Fibroblast of villous mesenchyme (primary cell): ENCODE measurements at places on chromosomes 1 and 21.

GRCh38 chr1:242004751-242005495 is 6.0 kb upstream of the MAP1LC3C start:
- DNase-seq, result no peak

DNA sequence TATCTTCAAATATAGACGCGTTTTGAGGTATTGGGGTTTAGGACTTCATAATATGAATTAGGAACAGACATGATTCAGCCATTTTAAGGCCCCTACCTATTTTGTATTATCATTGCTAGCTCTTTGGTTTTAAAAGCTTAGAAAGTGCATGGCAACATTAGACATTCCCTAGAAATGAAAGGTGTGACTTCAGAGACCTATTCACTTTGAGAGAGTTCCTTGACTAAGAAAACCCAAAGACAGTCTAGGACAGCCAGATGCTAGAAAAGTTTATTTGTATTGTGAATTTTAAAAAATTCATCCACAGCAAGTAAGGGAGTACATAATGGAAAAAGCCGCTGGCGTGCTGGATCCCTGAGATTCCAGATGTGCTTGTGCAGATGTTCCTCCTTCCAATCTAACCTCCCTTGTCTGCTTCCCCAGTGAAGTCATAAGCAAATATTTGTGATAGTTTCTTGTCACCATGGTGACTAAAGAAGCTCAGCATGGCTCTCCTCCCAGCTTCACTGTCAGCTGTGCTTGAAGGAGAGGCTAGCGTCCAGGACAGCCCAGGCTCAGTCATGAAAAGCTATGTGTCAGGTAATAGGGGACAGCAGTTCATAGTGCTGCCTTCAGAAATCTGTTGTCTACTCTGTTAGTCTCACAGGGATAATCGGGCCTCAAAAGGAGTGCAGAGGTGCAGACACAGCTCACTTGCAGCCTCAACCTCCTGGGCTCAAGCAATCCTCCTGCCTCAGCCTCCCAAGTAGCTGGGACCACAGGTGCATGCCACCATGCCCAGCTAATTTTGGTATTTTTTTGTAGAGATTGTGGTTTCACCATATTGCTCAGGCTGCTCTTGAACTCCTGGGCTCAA is 34.8 kb downstream of the KPNA6 start:
- peak; percentile 90 for DNase-seq

DNA sequence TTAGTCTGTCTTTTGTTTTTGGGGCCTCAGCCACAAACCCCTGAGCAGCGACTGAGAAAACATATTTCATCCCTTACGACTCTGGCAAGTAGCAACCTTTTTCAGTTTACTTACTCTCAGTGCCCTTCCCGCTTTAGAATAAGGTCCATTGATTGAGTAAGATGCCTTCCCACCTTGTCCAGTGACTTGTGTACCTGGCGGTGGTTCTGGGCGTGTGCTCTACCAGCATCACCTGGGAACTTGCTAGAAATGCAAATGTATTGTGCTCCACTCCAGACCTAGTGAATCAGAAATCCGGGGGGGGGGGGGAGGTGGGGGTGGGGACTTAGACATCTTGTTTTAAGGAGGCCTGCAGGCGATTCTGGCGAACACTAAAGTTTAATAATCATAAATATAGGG is 72.1 kb downstream of the S1PR1 start:
- DNase-seq, result no peak

GRCh38 chr1:150560576-150561253 is 11.5 kb downstream of the ADAMTSL4 start:
- DNase-seq, result no peak

GRCh38 chr1:235060607-235061470 is 67.8 kb downstream of the TOMM20 start:
- DNase-seq, result no peak

- no peak for DNase-seq
Measured at GRCh38 chr21:15976807-15977206, 247.0 kb downstream of the USP25 start.

DNA sequence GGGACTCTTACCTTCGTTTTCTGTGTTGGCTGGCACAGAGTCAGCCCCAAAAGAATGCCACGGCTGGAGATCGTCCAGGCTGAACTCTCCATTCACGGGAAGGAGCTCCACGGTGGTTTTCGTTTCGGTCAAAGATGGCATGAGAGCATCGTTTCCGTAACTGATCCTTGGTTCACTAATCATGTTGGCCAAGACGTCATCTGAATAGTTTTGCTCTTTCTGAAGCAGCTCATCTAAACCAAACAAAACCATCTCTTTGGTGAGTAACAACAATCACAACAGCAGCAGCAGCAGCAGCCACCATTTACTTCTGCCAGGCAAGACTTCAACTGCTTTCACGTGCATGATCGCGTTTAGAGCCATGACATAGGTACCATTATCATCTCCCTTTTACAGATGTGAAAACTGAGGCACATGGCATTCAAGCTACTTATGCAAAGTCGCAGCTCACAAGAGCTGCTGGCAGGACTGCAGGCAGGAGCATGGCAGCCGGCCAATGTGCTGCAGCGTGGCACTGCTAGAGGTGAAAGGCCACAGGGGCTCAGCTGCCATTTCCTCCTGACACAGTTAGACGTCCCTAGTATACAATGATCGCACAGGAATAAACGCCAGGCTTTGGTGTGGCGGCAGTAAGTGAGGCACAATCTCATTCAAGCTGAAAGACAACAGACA is 177.1 kb downstream of the GABPA start:
- DNase-seq, result no peak

- DNase-seq, result no peak
Measured at GRCh38 chr1:218030846-218031245, 254.2 kb upstream of the RRP15 start.

GRCh38 chr1:109877317-109877771 is 33.3 kb upstream of the CSF1 start:
- peak; percentile 94 for DNase-seq

GRCh38 chr1:56255516-56256152 is 323.7 kb downstream of the PLPP3 start:
- peak; percentile 83 for DNase-seq

DNA sequence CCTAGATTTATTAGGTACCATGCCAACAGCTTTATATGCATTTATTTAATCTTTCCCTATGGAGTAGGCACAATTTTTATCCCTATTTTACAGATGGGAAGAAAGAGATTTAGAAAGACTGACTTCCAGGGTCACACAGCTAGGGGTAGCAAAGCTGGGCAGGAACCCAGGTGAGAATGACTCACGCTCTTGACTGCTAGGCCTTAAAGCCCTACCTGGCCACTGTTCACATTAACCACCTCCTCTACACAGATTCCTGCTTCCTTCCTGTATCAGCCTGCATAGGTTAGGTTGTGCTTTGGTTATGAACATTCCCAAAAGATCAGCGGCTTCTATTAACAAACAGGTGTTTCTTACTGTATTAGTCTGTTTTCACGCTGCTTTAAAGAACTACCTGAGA is 53.2 kb downstream of the DNAJC6 start:
- no peak for DNase-seq

GRCh38 chr1:167794043-167794442 is 72.3 kb downstream of the MPZL1 start:
- DNase-seq, result no peak

DNA sequence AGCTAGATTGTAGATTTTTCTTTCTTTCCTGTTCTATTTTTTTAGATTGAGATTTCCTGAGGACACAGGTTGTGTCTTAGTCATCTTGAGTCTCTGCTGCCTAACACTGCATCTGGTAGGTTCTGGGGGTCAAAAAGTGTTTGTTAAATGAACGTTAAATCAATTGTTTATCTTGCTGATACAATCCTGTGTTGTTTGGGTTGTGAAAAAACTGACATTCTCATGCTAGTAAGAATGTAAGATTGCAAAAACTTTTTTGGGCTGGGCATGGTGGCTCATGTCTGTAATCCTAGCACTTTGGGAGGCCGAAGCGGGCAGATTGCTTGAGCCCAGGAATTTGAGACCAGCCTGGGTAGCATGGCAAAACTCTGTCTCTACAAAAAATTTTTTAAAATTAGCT is 3.4 kb downstream of the CTSK start:
- peak; percentile 42 for DNase-seq
